ENCODE measurements at places on chromosomes 4 and X. TPM values are rescaled to one million over a fixed set of nuclear protein-coding genes. Genes with fewer than 3 reads are reported as not detected.

The FAT4 gene
- polyA plus RNA-seq, result 29.4 TPM

The IL2RG gene
- 1.4 TPM for polyA plus RNA-seq

The ADH1A gene
- polyA plus RNA-seq, result 1.8 TPM

The PRR27 gene
- 0.09 TPM for polyA plus RNA-seq

The IL13RA1 gene
- polyA plus RNA-seq, result 50.6 TPM

The ELMOD2 gene
- 41.0 TPM for polyA plus RNA-seq

GRCh38 chr4:61277785-61278760 lies 77.9 kb downstream of the ADGRL3 start:
- DNase-seq, result peak; percentile 8

DNA sequence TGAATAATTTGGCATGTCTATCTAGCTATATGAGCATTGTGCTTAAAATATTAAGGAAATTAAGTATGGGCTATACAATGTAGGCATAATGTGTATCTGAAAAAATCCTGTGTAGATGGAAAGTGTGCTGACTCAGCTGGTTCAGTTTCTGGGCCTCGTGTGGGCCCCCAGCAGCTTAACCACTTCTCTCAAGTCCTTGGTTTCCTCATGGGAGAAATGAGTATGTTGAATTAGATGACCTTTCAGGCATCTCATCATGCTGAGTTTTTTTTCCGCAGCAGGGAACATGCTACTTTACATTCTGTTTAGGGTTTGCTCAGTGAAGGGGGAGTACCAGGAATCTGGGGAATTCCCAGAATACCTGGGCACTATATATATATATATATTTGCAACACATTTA lies 30.5 kb downstream of the RHOH start:
- DNase-seq, result no peak

DNA sequence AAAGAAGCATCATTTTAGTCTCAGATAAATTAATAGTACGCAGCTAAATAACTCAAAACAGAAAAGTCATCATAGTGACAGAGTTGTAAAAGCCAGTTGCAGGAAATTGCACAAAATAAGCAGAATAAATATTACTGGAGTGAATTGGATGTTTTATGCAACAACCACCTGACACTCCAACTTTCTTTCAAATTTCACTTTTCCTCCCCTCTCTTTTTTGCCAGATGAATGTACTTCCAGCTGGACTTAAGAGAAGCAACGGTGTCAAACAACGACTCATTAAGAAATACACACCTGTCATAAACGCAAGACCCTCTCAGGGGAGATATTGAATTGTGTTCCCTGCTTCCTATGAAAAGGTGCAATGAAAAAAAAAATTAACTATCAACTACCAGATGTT lies 120.2 kb upstream of the HCCS start:
- no peak for DNase-seq

DNA sequence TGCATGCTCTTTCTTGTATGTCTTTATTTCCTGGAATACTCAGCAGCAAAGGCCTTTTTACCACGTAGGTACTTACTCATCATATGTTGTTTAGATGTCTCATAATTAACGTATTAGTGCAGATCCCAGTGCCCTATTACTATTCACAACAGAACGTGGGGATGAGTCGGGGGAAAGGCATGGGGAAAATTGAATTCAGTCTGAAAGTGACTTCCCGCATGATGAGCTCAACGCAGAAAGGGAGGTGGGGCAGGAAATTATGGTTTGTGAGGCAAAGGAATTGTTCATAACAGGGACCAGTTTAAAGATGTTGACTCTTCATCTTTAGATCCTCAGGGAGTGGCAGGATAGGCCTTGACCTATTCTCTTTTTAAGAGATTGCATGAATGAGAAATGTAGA lies 2.0 kb upstream of the TMPRSS11D start:
- DNase-seq, result no peak

DNA sequence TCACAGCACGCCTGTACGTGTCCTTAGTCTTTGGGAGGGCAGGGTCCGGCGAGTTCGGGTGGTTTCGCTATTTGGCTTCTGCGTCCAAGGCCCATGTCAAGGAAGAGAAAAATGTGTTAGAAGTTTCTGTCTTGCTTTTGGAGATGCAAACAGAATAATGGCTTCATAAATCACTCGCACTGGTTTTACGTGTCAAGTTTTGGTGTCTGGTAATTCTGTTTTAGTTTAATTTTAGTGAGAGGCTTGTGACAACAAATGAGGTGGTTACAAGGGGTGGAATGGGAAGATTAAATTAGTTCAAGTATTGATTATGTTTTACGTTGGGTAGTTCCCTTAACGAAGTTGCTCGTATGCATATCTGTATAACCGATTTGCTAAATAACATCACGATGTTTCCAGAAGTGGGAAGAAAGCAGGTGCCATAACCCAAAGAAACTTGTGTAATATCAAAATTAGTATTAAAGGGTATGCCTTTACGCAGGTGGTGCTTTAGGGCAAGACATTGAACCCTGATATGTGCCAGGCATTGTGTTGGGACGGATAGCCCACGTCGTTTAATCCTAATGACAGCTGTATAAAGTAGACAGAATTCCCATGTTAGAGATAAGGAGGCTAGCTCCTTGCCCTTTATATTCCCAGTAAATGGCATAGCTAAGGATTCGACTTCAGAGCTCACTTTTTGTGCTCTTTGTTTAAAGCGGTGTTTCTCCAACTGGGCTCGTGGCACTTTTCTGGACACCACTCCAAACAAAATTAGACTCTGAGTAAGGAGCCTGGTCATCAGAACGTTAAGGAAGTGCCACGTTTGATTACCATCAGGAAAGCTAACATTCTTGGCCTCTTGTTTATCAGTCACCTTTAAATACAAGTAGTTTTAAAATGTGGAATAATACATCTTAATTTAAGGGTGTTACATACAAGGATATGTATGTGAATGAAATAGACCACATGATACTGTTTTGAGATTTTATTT lies 843 bp downstream of the RPL34 start:
- no peak for DNase-seq

- no peak for DNase-seq
These were observed 32.1 kb downstream of the TSPAN5 start for GRCh38 chr4:98626350-98626749.

- DNase-seq, result no peak
These were observed 62.5 kb downstream of the RGS12 start for GRCh38 chr4:3355266-3355748.

GRCh38 chr4:126563389-126563788 lies 1069.4 kb upstream of the INTU start:
- no peak for DNase-seq

GRCh38 chrX:107659768-107660167 lies 31.5 kb downstream of the PRPS1 start:
- no peak for DNase-seq

DNA sequence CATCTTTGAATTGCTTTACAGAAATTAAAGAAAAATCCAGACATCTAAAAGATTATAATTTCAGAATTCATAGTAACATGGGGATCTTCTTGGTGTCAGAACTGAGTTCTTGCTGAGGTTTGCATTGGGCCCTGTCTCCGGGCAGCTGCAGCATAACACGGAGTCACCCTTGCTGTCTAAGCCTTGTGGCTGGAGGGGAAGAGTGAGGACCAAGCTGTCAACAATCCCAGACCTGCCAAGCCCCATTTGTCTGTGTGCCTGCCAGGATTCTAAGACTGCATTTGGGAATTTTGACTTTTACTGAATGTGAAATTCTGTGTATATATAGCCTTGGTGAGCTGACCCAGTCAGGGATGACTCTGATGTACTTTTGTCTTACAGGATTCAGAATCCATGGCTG lies 25.2 kb upstream of the NAP1L5 start:
- no peak for DNase-seq

DNA sequence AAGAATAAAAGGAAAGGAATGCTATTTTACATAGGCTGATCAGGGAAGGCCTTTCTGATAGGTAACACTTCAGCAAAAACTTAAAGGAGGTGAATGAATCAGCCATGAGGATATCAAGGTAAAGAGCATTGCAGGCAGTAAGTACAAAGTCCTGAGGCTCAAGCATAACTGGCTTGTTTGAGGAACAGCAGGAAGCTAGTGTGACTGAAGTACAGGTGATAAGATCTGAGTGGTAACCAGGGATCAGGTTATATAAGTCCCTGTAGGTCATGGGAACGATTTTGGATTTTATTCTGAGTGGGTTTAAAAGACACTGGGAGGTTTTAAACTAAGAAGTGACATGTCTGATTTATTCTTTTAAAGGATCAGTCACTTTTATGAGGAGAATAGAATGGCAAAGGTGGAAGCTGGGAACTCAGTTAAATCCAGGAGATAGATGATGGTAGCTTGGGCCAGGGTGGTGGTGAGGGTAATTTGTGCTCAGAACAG lies 47.1 kb upstream of the THOC2 start:
- no peak for DNase-seq
